T47D (cell line): ENCODE measurements at places on chromosomes 6 and 20.

GRCh38 chr6:144449218-144449617 is 164.1 kb downstream of the UTRN start:
- DNase-seq, result no peak

- no peak for DNase-seq
Observed at GRCh38 chr6:135086414-135086764, 31.8 kb upstream of the HBS1L start.

DNA sequence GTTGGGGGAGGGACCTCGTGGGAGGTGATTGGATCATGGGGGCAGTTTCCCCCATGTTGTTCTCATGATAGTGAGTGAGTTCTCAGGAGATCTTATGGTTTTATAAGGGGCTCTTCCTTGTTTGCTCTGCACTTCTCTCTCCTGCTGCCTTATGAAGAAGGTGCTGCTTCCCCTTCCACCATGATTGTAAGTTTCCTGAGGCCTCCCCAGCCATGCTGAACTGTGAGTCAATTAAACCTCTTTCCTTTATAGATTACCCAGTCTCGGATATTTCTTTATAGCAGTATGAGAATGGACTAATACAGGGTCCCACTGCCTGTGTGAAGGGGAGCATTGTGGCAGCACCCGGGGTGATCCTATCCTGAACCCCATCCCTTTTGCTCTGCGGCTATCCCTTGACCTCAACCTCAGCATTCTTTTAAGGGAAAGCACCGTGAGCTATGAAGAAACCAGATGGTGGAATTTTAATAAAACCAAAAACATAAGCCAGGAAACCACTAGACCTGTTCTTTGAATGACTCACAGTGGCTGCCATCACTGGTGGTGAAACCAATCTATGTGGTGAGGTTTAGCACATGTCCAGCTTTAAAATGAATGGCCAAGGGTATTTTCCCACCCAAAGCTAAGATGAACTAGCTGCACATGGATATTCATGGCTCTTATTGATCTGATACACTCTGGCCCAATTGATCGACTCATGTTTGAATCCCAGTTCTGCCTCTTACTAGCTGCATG is 62.2 kb downstream of the ZDHHC14 start:
- DNase-seq, result no peak

DNA sequence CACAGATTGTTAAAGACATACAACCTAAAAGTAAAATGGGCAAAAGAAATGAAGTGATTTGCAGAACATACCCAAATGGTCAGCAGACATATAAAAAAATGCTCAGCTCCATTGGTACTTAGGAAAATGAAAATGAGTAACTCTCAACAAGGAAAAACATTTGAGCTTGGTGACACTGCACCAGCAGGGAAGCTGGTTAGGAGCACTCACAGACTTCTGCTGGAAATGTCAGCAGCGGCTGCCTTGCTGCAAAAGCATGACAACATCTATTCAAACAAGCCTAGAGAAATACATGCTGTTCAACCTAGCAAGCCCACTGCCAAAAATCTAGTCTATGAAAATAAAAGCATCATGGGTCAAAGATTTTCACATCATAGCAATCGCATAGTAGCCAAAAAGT is 99.0 kb upstream of the FOXQ1 start:
- no peak for DNase-seq

GRCh38 chr20:17498641-17499040 is 32.5 kb downstream of the BFSP1 start:
- no peak for DNase-seq
